ENCODE measurements at places on chromosomes 3 and 15.

- DNase-seq = no peak
Observed at GRCh38 chr3:2099779-2100191, 1.1 kb downstream of the CNTN4 start.

DNA sequence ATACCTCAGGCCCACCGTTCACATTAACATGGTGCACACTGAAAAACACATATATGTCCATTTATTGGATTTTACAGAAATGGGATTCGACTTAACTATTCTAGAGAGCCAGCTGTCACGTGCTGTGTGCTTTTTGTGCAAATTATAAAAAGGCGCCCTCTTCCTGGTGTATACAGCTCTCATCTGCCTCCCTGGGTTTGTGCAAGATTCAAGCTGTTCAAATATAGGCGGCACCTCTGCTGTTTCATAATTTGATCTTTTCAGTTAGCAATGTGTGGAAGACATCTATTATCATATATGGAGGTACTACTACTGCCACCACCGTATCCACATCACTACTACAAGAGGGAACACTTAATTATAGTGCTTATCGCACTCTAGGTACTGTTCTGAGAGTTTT is 187.6 kb downstream of the EBLN2 start:
- no peak for DNase-seq

DNA sequence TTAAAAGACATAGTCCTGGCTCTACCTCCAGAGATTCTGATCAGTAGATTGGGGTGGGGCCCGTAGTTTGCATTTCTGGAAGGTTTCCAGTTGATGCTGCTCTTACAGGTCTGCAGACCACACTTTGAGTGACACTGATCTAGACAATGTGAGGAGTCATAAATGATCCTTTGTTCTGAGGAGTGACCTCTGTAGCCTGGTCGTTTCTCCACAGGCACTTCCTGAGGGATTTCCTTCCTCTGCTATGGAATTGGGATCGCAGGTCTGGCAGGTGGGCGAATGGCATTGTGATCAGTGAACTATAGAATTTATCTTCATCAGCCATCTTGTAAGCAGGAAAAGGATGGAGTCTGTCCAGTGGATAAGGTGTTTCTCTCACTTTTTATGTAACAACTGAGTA is 5.5 kb downstream of the GFM1 start:
- DNase-seq = no peak

DNA sequence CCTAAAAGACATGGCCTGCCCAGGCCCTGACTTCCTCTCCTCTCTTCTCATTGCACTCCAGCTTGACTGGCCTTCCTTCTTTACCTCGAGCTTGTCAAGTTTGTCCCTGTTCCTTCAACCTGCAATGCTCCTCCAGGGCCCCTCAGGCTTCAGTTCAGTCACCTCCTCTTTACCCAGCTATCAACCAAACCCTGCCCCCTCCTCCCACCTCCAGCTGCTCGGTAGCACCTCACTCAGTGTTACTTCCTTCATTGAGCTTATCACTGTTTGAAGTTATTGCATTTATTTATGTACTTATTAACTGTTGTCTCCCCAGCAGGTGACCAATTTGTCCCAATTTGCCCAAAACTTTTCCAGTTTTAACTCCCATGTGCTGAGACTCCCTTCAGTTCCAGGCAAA is 95.8 kb upstream of the UBE2E1 start:
- DNase-seq = no peak

DNA sequence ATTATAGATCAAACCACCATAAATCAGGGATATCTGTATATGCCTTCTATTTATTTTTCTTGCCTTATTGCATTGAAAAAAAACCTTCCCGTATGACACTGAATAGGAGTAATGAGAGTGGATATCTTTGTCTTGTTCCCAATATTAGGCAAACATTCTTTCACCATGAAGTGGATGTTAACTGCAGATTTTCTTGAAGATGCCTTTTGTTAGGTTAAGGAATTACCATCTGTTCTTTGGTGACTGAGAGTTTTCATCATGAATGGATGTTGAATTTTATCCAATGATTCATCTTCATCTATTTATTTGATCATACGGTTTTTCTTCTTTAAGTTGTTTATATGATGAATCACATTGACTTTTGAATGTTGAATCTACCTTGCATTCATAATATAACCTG is 47.1 kb upstream of the MECOM start:
- peak; percentile 29 for DNase-seq

- DNase-seq = no peak
Observed at GRCh38 chr3:14201940-14202684, 23.5 kb downstream of the LSM3 start.

DNA sequence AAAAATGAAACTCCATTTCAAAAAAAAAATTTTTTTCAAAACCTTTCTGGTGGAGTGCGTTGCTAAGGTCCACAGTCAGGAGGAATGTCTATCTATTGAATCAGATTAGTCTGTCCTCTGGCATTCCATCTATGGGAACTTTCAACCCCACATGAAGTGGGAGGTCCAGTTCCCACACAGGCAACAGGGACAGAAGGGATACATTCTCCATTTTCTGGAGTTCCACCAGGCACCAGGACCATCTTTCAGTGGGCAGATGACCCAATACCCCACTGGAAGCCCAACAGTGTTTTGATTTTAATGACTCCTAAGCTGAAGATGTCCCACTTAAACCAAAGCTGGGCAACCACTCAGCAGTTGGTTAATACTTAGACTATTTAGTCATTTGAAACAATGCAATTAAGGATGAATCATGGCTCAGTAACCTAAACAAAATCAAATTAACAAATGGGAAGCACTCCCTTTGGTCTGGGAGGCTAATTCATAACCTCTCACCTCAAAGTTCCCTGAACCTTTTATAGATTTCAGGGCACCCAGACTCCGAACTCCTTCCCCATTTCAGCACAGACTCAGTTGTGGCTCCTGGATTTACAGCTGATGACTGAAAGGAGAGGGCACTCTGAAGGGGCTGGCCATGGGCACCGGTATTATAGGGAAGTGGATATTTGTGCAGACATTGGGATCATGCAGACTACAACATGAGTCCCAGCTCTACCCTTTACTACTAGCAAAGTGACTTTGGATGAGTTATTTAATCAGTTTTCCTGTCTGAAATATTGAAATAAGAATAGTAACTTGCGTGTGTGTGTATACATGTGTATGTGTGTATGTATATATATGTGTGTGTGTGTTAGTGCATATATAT is 264.3 kb upstream of the LRTM1 start:
- DNase-seq = peak; percentile 99

GRCh38 chr15:60635507-60636352 is 156.8 kb upstream of the ICE2 start:
- DNase-seq = no peak

GRCh38 chr3:68403741-68404140 is 528.6 kb downstream of the TAFA4 start:
- DNase-seq = no peak

- DNase-seq = no peak
Observed at GRCh38 chr15:46856839-46857502, 860.3 kb upstream of the SEMA6D start.

- DNase-seq = peak; percentile 45
Observed at GRCh38 chr3:124277144-124277890, 285.4 kb upstream of the ROPN1 start.

DNA sequence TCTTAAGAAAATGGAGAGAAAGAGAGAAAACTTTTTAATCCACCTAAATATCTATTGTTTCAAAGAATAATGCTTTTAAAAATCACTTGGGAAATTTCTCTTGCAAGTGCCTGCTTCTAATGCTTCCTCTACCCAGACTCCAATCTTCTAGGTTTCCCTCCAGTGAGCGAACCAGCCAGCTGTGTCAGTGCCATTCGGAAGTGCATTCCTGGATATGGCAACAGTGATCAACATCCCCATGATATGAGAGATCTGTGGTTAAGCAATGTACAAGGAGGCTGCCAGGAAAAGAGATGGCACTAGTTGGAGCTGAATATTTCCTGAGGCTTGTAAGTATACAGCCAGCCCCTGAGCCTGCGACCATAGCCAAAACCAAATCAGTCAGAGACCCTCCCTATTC is 53.3 kb upstream of the KCNMB2 start:
- DNase-seq = no peak

GRCh38 chr3:100210772-100211135 is 50.0 kb upstream of the TBC1D23 start:
- DNase-seq = peak; percentile 85

- DNase-seq = no peak
Observed at GRCh38 chr15:25381579-25381978, 57.2 kb downstream of the UBE3A start.

DNA sequence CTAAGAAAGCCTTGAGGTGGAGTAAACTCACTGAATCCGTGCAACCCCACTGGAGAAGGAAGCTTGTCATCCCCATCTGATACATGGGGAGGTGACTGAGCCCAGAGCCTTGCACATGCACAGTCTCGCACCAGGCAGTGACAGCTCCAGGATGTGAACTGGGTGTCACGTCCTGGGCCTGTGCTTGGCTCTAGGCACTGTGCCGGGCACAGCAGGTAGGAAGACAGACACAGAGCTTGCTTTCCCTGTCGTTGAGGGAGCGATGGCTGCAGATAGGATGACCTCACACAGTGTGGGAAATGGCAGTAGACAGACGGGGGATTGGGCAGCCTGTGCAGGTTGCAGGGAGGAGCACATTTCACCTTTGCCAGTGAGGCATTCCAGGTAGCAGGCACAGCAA is 12.2 kb upstream of the ATP2B2 start:
- DNase-seq = no peak

DNA sequence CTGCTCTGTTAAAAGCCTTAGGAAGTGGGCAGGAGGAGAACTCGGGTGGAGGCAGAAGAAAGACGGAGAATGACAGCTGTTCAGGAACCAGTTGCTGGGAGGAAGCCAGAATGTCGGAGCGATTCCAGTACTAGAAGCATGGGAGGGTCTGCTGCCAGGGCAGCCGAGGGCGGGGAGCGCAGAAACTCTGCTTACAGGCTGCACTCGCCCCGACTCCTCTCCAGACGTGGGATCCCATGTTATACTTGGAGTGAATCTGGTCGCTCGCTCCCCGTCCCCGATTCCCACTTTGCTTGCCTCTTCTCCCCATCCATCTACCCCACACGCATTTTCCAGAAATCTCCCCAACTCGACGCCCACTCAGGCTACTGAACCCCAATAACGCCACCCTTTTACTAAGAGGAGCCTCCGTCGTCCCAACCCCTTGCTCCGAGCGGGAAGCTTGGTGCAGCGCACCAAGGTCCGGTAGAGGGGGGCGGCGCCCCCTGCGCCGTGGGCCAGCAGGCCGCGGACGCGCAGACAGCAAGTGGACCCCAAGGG is 665 bp downstream of the GATM start:
- DNase-seq = no peak

DNA sequence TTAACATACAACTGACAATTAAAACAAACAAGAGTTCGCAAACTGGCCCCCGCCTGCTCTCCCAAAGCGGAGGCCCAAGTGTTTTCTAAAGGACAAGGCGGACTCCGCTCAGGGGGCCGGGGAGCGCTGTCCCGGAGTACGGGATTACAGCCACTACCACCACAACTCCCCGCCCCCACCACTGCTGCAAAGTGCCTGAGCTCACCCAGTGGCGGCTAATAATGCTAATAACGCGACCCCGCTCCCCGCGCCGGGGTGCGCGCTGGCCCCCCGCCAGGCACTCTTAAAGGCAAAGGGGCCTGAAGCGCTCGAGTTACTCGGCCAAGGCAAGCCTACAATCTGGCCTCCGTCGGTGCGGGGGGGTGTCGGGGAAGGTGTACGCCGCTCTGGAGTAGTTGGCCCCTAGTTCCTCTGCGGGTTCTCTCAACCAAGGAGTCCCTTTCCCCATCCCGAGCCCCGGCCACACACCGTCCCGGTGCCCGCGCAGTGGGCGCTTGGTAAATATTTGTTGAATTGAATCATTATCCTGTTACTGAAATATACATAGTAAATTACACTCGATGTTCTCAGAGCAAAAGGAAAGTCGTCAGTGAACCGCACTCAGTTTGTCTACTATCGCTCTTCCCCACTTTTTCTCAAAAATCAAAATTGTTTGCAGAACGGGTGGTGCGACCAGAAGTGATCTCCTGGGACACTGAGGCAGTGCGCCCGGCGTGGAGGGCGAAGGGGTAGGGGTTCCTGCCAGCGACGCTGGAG is 827 bp downstream of the WNT5A start:
- DNase-seq = peak; percentile 73

GRCh38 chr15:59437142-59437816 is 707 bp upstream of the FAM81A start:
- no peak for DNase-seq

DNA sequence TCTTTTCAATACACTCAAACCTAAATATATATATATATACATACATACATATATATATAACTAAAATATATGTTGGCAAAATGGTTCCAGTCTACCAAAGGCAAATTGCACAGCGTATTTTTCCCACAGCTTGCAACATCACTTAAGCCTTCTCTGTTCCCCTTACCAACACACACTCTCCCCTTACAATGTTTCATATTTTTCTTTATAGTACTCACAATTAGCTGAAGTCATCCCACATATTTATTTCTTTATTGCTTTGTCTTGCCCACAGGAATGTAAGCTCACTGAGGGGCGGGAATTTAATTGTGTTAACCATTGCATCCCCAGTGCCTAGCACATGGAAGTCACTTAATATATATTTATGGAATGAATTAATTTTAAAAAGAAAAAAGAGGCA is 288.3 kb downstream of the ULK4 start:
- DNase-seq = no peak

- DNase-seq = no peak
Observed at GRCh38 chr3:151612115-151612514, 121.6 kb upstream of the AADACL2 start.

DNA sequence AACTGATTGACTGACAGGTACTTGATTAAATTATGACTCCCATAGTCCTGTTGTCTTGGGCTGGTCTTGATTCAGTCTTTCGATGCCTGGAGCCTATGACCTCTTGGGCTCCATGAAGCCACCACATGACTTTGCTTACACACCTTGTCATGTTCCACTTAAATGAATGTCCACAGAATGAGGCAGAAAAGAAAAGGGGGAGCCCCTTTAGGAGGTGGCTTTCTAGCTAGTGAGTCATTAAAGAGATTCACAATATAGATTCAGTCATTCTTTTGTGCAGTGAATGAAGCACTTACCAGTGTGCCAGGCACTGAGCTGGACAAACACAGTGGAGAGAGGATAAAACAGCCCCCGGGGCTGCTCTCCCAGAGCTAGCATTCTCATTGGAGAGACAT is 17.1 kb downstream of the VIPR1 start:
- no peak for DNase-seq

- peak; percentile 62 for DNase-seq
Observed at GRCh38 chr3:195209847-195210265, 61.1 kb downstream of the XXYLT1 start.

- DNase-seq = no peak
Observed at GRCh38 chr3:182117583-182117982, 405.9 kb downstream of the SOX2 start.

DNA sequence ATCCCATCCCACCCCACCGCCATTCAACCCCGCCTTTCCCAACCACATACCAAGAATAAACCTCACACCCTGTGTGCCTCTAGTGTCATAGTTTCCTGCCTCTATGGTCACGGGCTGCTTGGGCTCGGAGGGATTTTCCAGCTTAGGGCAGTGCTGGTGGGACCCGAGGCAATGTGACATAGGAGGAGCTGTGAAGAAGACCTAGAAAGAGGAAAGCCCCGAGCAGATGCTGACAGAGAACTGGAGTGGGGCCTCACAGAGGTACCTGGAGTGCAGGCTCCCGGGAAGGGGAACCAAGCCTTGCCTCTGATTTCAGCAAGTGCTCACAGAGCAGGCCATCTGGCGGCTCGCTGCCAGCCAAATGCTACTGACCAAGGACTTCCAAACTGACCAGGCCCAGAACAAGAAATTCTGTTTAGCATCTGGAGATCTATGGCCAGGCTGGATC is 27.5 kb downstream of the BHLHE40 start:
- DNase-seq = no peak
